ENCODE measurements at places on chromosomes 2 and 18.

- H3K27ac ChIP-seq, result no peak overlapping the region
- no peak for DNase-seq
- peaks cover 2% of the 10 kb centered on the region for H3K4me1 ChIP-seq
- H3K27me3 ChIP-seq, result no peaks in the 10 kb centered on the region
- no peaks in the 10 kb centered on the region for H3K36me3 ChIP-seq
These were observed 401.6 kb downstream of the EPHA4 start for GRCh38 chr2:221170548-221170947.

DNA sequence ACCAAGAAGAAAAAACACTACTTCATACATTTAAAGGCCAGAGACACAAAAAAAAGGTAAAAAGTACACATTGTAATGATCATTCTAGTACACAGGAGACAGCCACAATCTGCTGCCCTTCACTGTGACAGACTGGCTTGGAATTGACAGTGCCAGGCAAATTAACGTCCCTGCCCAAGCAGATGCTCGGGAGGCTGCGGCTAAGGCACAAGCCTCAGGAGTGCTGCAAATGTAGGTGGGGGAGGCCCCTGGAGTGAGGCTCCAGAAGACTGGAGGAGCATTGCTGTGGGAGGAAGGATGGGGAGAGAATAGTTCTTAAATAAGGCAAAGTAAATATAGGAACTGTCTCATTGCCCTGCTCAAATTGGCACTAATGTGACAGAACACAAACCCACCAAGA, 18.6 kb downstream of the ERCC3 start:
- no peaks in the 10 kb centered on the region for H3K27me3 ChIP-seq
- H3K4me3 ChIP-seq, result no peak overlapping the region
- peaks cover 97% of the 10 kb centered on the region for H3K36me3 ChIP-seq
- no peak overlapping the region for H3K27ac ChIP-seq
- H3K4me1 ChIP-seq, result no peaks in the 10 kb centered on the region
- DNase-seq, result no peak

GRCh38 chr2:127422559-127423477, 4.6 kb downstream of the PROC start:
- no peak for DNase-seq
- peaks cover 5% of the 10 kb centered on the region for H3K4me1 ChIP-seq
- H3K36me3 ChIP-seq, result no peaks in the 10 kb centered on the region

DNA sequence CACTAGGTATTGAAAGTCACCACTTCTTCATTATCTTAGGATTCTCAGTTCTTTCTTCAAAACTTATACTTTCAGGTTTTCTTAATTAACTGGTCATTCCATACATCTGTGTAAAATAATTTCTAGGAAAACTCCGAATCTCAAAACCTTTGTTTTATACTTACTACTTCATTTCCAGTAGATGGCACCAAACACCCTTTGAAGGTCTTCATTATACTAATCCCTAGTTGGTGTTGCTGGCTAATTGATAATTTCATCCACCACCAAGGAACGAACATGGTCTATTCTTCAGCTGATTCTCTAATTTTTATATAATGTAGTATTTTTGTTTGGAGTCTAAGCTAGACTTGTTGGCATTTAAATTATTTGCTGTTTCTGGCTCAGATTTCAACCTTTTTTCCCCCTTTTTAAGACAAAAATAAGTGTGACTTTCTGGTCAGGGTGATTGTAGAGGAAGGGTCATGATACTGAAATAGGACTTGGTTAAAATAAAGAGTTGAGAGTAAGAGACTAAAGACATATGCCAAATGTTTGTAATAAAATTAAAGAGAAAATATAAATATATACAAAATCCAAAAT, 2.8 kb upstream of the MXD1 start:
- no peak overlapping the region for H3K27ac ChIP-seq
- H3K4me3 ChIP-seq, result no peak overlapping the region
- DNase-seq, result peak; percentile 41
- no peaks in the 10 kb centered on the region for H3K27me3 ChIP-seq

DNA sequence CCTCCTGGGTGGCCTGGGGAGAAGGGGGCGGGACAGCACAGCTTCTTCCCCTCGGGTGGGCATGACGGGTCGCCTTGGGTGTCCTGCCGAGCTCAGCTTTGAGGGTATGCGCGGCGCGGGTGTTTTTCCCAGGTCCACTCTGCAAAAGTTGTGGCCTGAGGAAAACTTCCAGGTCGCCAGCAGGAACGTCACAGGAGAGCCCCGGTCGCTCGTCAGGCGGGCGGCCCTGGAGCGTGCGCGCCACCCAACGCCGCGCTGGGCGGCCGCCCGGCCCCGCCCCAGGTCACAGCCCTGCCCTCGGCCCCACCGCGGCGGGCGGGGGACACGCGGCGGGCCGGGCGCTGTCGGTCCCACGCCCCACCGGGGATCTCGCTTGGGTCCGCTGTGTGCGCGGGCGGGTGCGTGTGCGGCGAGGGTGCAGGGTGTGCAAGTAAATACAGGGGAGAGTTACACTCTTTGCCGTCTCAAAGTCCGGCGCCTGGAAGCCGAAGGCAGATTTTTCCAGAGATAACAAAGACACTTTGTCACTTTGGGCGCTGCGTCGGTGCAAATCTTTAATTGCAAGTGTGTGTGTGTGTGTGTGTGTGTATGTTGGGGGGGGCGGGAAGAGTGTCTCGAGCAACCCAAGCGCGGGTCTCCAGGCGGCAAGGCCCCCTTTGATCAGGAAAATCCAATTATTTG, 616 bp upstream of the SP5 start:
- peak; percentile 29 for DNase-seq
- H3K27me3 ChIP-seq, result peaks cover 86% of the 10 kb centered on the region
- no peaks in the 10 kb centered on the region for H3K36me3 ChIP-seq

DNA sequence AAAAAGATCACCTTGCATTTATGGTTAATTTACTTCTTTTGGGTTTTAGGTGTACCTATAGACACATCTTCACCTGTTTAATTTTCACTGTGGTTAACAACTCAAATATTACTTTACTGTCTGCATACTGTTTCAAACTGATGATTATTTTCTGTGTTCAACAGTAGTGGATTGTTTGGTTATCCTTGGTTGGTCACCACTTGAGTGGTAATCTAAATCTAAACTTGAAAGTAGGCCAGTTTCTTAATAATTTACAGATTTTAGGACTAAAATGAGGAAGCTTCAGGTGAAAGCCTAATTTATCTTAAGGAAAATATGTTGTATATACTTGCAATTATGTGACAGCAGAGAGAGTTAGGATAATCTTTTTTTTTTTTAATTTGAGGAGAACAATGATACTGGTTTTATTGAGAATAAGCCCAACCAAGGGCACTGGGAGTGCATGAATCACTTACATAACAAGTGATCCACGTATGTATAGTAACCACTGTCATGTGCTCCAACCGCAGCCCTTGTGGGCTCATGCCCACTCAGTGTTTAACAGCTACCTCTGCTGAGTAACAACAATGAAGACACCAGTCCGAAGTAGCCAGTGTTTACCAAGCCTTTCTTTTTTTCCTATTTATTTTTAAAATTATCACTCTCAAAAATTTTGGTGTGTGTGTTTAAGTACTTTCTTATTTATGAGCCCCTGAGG, 31.0 kb upstream of the WDSUB1 start:
- H3K4me1 ChIP-seq, result no peaks in the 10 kb centered on the region
- no peaks in the 10 kb centered on the region for H3K27me3 ChIP-seq
- H3K27ac ChIP-seq, result no peak overlapping the region

DNA sequence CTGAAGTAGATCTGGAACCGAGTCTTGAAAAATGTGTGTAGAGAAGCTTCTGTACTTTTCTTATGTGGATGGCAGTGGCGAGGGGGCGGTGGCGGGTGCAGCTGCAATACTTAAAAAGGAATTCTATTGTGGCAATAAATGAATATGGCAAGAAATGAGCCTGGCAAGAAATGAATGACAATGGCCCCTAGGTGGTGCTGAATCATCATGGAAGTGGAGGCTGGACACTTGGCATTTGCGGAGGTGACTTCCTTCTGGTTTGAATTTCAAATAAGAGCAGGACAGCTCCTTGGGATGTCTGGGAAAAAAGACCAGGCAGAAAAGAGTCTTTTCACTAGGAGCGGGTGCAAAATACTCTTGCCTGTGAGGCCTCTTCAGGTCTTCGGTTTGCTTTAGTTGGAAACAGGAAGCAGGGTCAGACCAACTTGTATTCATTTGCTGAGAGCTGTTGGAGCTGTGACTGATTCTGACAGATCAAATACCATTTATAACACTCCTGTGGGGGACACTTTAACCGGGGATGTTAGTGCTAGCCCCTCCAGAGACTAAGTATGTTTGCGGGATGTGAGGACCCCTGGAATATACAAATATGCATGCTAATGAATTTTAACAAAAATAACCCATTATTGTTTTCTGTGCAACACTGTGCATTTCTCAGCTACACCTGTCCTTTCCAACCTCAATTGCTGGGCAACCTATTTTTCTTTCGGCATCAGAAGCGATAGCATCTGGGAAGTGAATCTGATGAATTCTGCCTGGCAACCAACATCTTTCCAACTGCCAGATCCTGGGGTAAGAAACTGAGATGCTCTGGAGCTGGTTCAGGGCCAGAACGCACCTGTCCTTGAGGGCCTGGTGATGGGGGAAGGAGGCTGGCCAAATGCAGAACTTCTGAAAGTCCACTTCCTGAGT, 35.4 kb downstream of the FASTKD2 start:
- H3K27me3 ChIP-seq, result no peaks in the 10 kb centered on the region
- H3K4me3 ChIP-seq, result no peak overlapping the region
- peaks cover 1% of the 10 kb centered on the region for H3K36me3 ChIP-seq
- peaks cover 8% of the 10 kb centered on the region for H3K4me1 ChIP-seq

- H3K4me3 ChIP-seq, result no peak overlapping the region
- no peaks in the 10 kb centered on the region for H3K36me3 ChIP-seq
- DNase-seq, result no peak
- H3K27ac ChIP-seq, result no peak overlapping the region
- H3K27me3 ChIP-seq, result no peaks in the 10 kb centered on the region
- peaks cover 4% of the 10 kb centered on the region for H3K4me1 ChIP-seq
These were observed 45.1 kb upstream of the CD226 start for GRCh38 chr18:69992776-69993175.

- no peaks in the 10 kb centered on the region for H3K27me3 ChIP-seq
- H3K27ac ChIP-seq, result no peak overlapping the region
- no peak for DNase-seq
- H3K4me1 ChIP-seq, result peaks cover 9% of the 10 kb centered on the region
- no peak overlapping the region for H3K4me3 ChIP-seq
- H3K36me3 ChIP-seq, result no peaks in the 10 kb centered on the region
These were observed 169.2 kb downstream of the LNPK start for GRCh38 chr2:175832866-175833265.

DNA sequence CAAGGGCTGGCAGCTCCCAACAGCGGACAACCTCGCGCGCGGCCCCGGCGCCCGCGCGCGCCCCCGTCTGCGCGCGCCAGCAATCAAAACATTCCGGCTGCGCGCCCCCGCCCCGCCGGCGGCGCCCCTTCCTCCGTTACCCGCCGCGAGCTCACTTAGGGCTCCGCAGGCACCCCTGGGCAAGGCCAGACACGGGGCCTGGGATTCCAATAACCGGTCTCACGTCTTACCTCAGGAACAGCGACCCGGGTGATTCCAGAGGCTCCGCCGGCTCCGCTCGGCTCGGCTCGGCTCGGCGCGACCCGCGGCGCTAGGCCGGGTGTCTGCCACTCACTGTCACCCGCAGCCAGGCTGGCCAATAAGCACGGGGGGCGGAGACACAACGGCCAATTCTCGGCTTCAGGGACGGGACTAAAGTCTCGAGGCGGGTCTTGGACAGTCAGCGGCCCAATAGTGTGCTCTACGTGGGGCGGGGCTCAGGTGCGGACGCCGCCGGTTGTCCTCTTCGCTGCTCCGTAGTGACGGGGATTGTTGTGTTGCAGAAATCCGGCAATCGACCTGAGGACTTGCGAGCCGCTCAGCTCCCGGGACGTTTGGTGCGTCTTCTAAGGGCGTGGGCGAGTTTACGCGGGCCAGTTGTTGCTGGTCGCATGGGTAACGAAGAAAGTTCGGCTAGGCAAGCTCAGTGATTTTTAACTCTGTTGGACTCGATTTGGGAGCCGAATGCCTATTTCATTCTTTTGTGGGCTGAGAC, at the start of the genes ANKZF1 and ATG9A:
Gene ANKZF1 (plus strand): TSS at position 502 of the 754 bp plus-strand sequence. CDS start 452 bp downstream, outside the sequence.
Gene ATG9A (minus strand): TSS at position 332 of the 754 bp plus-strand sequence. CDS start 1,612 bp downstream, outside the sequence.
- no peaks in the 10 kb centered on the region for H3K27me3 ChIP-seq
- H3K27ac ChIP-seq, result peak within 1 kb of the TSS; percentile 87
- H3K36me3 ChIP-seq, result peaks cover 33% of the 10 kb centered on the region

GRCh38 chr2:236547725-236548124, 21.9 kb upstream of the ACKR3 start:
- peaks cover 19% of the 10 kb centered on the region for H3K4me1 ChIP-seq
- H3K36me3 ChIP-seq, result no peaks in the 10 kb centered on the region
- no peak overlapping the region for H3K27ac ChIP-seq
- DNase-seq, result no peak

GRCh38 chr18:35497027-35497369, 762 bp downstream of the INO80C start:
- no peaks in the 10 kb centered on the region for H3K36me3 ChIP-seq
- DNase-seq, result no peak
- H3K4me3 ChIP-seq, result peak overlapping the region; percentile 90
- H3K27ac ChIP-seq, result no peak overlapping the region

DNA sequence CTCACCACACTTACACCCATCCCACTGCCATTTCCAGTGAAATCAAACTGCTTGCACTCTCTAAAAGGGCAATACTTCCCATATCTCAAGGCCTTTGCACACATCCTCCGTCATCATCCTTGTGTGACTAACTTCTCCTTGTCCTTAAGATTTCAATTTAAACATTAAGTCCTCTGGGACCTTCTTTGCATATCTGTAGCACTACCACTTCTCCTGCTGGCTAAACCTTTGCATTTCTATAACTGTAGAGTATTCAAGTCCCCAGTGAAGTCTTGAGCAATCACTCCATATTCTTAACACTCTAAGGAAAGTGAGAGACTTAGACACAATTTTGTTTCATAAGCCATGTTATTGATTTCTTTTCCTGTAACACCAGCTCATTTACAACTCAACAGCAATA, 136.8 kb upstream of the EPHA4 start:
- H3K27me3 ChIP-seq, result no peaks in the 10 kb centered on the region
- peaks cover 4% of the 10 kb centered on the region for H3K4me1 ChIP-seq
- no peak overlapping the region for H3K4me3 ChIP-seq
- H3K27ac ChIP-seq, result no peak overlapping the region

GRCh38 chr2:188042412-188042811, 249.3 kb upstream of the GULP1 start:
- H3K4me3 ChIP-seq, result no peak overlapping the region
- no peak for DNase-seq
- no peaks in the 10 kb centered on the region for H3K4me1 ChIP-seq
- no peaks in the 10 kb centered on the region for H3K36me3 ChIP-seq

DNA sequence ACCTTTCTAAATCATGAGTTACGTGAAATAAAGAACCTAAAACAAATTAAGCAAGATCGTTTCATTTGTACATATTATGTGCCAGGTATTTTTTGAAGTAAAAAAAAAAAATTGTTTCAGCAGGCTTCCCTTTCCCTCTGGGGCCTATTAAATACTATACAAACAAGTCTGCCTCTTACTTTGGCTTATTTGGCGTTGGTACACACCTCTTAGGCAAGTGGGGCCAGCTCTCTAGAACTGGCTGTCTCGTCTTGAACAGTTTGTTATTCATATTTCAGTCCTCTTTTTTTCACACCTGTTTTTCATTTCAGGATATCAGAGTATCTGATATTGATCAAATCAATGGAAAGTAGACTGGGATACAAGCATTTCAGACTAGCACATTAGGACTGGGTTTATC, 27.4 kb upstream of the PPP3R1 start:
- DNase-seq, result no peak
- H3K27ac ChIP-seq, result no peak overlapping the region
- no peaks in the 10 kb centered on the region for H3K4me1 ChIP-seq
- no peaks in the 10 kb centered on the region for H3K36me3 ChIP-seq
- no peak overlapping the region for H3K4me3 ChIP-seq
- no peaks in the 10 kb centered on the region for H3K27me3 ChIP-seq

Measured in neuronal stem cell (in vitro differentiated cells).